ENCODE measurements at places on chromosomes 2 and 18. TPM values are rescaled to one million over a fixed set of nuclear protein-coding genes. Genes with fewer than 3 reads are reported as not detected.
A peak's percentile ranks its signal among the peaks of the same experiment; 100 is the strongest.

DNA sequence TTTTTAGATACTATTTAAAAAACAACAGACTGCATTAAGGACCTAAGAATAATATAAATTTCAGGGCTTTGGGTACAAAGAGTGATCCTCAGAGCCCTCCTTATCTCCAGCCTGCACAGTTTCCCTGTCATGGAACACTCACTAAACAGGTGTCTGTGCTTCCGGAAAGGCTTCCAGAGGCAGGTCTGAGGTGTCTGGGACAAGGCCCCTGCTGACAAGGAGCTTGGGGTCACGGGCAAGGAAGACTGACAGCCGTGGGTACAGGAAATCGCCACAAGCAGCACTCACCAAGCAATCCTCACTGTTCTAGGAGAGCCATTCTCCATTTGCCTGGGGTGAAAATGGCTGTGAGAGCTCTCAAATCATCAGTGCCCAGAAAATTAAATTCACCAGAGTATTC, 220.3 kb upstream of the PXDN start:
- no peak for DNase-seq
- no peaks in the 10 kb centered on the region for H3K27me3 ChIP-seq
- H3K4me3 ChIP-seq, result no peak overlapping the region
- no peaks in the 10 kb centered on the region for H3K4me1 ChIP-seq
- H3K36me3 ChIP-seq, result no peaks in the 10 kb centered on the region

Gene CLEC4F
- 1.2 TPM for total RNA-seq

DNA sequence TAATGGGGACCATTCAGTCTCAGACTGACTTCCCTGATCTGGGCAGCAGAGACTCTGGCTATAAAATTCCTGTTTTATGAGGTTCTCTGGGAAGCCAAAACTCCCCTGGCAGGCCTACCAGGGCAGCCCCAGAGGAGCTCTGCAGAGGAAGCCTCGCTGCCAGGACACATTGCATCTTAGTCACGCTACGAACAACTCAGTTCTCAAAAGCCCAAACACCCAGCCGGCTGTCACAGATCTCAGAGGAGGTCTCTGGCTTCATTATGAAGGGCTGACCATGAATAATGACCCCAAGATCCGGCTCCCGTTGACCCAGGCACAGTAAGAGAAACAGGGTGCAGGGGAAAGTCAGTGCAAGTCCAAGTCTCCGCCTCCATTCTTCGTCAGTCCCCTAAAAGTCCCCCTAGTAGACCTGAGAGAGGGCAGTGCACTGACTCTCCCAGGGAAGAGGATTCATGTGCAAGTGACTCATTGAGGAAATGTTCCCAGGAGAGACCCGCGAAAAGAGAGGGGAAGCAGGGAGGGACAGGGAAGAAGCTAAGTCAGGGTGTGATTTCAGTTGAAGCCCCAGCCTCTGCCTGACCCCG, 212.3 kb downstream of the CYP26B1 start:
- peak; percentile 56 for DNase-seq
- no peak overlapping the region for H3K4me3 ChIP-seq
- H3K27ac ChIP-seq, result no peak overlapping the region
- no peaks in the 10 kb centered on the region for H3K36me3 ChIP-seq
- no peaks in the 10 kb centered on the region for H3K4me1 ChIP-seq

- DNase-seq, result no peak
- peak overlapping the region; percentile 65 for H3K27ac ChIP-seq
- no peaks in the 10 kb centered on the region for H3K36me3 ChIP-seq
- H3K4me3 ChIP-seq, result no peak overlapping the region
- no peaks in the 10 kb centered on the region for H3K27me3 ChIP-seq
Observed at GRCh38 chr2:128347701-128348539, 29.3 kb upstream of the HS6ST1 start.
